ENCODE measurements at places on chromosomes 3 and 15.

GRCh38 chr15:72113347-72114031 lies 4.5 kb downstream of the MYO9A start:
- DNase-seq, result no peak

DNA sequence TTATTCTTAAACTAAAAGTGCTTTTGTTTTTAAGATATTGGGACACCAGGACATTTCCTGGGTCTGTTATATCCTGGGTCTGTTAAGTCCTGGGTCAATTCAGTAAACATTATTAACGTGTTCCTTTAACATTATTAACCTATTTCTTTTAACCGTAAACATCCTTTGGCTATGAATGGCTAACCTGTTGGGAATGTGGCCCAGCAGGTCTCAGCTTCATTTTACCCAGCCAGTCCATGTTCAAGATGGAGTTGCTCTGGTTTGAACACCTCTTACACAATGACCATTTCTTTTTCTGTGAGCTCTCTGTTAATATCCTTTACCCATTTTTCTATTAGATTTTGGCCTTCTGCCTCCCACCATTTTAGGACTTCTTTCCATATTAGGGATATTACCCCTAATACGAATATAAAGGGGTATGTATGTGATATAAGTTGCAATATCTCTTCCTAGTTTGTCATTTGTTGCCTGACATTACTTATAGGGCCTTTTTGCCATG lies 88.9 kb upstream of the NEDD4 start:
- no peak for DNase-seq

DNA sequence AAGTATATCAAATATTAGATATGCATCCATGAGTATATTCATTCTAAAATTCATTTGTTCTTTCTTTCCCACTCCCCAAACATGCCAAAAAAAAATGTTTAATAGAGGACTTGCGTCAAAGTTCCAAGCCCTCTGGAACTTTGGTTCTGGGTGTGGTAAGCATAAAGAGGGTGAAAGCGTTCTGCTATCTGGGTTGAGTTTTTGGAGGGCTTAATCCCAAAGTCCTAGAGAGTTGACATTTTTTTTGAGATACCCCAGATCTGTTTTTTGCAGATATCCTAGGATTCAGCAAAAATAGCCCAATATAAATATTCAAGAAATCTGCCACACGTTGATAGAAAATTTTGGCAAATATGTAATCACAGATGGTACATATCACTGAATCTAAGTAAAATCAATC lies 424.3 kb upstream of the CBLB start:
- no peak for DNase-seq

DNA sequence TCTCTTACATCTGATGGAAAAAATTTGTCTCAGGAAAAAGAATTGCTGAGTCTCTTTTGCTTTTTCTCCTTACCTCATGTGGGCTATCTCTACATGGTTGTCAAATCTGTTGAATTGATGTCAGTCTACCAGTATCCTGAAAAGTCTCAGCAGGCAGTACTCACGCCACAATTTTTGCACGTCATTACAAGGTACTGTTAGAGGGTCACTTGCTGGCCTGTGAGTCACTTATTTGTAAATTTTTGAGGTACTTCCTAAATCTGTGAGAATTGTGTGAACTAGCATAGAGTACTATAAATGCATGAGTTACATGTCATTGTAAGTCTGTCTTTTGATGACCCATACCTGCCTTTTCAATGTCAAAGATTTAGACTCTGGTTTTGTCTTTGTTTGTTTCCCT lies 15.9 kb downstream of the HPS3 start:
- DNase-seq, result no peak

DNA sequence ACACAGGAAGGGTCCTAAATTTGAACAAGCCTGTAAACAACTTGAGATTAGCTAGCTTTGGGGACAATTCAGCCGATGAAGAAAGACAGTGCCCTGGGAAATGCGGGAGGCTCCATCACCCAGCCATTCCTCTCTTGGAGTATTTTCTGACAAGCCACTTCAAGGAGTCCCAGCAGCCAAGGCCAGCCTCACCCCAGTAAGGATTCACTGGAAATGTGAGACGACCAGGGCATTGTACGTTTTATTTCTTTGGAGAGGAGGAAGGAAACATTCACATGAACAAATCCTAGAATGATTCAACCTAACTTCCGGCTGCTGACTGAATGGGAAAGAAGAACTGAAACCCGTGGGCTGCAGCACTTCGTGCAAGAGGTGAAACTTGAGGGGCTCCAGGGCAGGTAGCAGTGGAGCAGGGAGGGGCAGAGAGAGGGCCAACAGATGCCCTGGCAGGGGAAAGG lies 116.4 kb upstream of the ARHGEF3 start:
- peak; percentile 48 for DNase-seq

- DNase-seq, result no peak
Measured at GRCh38 chr15:71752604-71753289, 57.6 kb upstream of the NR2E3 start.

- DNase-seq, result no peak
Measured at GRCh38 chr3:54967731-54968161, 39.9 kb upstream of the LRTM1 start.

DNA sequence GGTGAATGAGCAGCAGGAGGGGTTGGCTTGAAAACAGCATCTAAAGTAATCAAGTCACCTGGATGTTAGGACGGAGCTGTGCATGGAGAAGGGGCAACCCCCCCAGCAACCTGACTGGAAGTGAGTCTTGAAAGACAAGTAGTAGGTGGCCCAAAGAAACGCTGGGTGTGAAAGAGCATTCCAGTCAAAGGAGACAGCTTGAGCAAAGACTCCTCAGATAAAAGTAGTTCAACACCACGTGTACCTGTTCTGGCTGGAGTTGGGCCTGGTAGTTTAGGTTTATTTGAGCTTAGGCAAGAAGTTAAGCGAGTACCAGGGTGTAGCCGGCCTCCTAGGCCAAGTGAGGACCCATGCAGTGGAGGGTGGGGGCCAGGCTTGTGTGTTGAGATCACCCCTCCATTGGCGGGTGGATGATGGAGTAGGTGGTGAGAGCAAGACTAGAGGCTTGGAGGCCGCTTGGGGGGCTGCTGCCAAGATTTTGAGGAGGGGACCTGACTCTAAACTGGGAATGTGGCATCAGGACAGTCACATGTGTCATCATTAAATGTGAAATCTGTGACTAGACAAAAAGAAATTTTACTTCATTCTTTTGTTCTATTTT lies 61.3 kb downstream of the ABHD2 start:
- DNase-seq, result no peak

- no peak for DNase-seq
Measured at GRCh38 chr15:74307827-74308811, 59.3 kb downstream of the CYP11A1 start.

DNA sequence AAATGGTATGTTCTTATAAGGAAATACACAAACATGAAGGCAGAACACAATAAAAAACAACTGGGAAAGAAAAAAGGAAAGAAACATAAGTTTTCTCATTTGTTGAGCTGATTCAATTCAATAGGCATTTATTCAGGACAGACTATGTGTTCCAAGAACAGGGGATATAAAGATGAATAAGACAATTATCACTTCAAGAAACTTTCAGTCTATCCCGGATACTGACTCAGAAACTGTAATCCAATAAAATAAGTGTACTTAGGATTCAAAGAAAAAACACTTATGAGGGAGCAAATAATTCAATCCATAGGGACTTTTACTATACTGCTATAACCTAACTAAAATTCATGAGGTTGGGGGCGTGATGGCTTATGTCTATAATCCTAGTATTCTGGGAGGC lies 3.5 kb upstream of the POPDC2 start:
- DNase-seq, result no peak

GRCh38 chr3:13308380-13308801 lies 111.7 kb downstream of the NUP210 start:
- no peak for DNase-seq

DNA sequence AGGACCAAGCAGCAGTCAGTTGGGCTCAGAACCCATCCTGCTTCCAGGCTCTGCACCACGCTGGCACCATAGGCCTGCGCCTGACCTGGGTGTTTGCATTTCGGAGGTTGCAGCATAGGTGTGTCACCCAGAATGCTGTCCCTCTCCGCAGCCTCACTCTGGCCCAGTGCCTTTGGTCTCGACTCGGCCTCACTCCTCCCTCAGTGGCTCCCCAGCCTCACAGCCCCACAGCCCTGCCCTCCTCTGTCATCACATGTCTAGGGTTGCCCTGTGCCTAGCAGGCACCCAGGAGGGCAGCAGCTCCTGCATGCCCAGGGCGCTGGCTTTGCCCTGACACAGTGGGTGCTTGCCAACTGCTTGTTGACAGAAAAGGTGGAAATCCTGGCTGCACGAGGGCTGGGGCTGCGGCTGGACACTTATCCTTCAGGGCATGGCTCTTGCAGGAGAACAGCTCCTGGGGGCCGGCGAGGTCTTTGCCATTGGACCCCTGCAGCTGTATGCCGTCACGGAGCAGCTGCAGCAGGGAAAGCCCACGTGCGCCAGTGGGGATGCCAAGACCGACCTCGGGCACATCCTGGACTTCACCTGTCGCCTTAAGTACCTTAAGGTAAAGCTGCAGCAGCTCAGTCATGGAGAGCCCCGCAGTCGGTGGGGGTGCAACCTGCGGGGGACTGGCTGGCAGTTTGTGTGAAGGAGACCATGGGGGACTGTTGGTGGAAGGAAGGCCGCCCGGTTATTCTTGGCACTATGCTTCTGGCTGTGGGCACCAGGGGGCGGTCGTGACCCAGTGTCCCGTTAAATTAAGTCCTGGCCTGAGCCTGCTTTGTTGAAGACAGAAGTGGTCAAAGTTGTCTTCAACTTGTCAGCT lies 16.2 kb downstream of the NISCH start:
- no peak for DNase-seq

GRCh38 chr3:146390006-146390772 lies 79.2 kb downstream of the PLSCR2 start:
- no peak for DNase-seq

Data from activated T-helper 1 cell treated with anti-CD3 and anti-CD28 coated beads, Interleukin-12 subunit alpha, Interleukin-12 subunit beta, Interleukin-2, Interleukin-4 antibody, amounts not matched to agents 30 ng/mL and 10 ng/mL and 1 ng/mL, durations not matched to agents 14 hours and 24 hours and 36 hours (primary cell).